ENCODE measurements at places on chromosomes 16 and 17.
A peak's percentile ranks its signal among the peaks of the same experiment; 100 is the strongest.

DNA sequence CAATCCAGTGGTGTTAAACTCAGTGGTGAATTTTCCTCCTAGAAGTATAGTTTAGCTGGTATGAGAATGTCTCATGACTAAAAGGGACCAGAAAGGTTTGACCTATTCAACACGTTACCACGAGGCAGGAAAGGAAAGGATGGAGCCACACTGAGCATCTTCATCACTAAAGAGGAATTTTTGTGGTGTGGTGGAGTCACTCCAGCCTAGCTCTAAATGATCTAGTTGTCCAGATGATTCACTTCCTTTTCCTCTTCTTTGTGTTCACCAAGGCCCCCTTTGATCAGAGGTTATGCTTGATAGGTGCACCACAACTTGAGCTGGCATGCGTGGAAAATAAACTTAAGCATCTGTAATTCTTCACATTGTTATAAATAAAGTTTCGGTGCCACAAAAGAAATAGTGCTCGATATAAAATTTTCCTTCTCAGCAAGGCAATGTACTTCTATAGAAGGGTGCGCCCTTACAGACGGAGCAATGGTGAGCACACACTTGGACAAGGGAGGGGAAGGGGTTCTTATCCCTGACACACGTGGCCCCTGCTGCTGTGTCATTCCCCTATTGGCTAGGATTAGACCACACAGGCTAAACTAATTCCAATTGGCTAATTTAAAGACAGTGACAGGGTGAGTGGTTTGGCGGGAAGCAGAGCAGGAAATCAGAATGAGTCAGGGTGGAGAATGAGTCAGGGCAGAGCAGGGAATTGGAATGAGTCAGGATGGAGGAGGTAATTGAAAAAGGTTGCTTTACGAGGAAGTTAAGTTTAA lies 254.6 kb downstream of the HS3ST3A1 start:
- DNase-seq = no peak

DNA sequence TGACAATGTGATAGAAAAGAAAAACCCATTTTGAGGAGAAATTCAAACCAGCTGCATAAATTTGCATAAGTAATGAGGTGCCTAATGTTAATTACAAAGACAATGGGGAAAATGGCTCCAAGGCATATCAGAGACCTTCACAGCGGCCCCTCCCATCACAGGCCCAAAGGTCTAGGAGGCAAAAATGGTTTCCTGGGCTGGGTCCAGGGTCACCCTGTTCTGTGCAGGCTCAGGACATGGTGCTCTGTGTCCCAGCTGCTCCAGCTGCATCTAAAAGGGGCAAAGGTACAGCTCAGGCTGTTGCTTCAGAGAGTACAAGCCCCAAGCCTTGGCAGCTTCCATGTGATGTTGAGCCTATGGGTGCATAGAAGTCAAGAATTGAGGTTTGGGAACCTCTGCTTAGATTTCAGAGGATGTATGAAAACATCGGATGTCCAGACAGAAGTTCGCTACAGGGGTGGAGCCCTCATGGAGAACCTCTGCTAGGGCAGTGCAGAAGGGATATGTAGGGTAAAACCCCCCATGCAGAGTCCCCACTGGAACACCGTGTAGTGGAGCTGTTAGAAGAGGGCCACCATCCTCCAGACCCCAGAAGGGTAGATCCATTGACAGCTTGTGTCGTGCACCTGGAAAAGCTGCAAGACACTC lies 40.6 kb downstream of the IKZF3 start:
- no peak for DNase-seq

- DNase-seq = peak; percentile 62
Observed at GRCh38 chr16:49575346-49576172, 202.0 kb downstream of the C16orf78 start.

DNA sequence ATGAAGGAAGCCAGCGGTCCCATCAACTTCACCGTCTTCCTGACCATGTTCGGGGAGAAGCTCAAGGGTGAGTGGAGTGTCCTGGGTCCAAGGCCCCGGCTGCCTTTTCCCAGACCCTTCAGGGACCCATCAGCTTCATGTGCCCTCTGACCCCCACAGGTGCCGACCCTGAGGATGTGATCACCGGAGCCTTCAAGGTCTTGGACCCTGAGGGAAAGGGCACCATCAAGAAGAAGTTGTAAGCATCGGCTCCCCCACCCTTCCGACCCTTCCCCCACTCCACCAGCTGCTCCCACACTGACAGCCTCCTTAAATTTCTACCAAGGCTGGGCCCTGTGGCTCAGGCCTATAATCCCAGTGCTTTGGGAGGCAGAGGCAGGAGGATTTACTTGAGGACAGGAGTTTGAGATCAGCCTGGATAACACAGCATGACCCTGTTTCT lies 1.9 kb downstream of the MYL11 start:
- no peak for DNase-seq

- DNase-seq = no peak
Observed at GRCh38 chr17:3919123-3919624, 2.9 kb upstream of the P2RX1 start.

GRCh38 chr17:70552230-70552981 lies 383.1 kb downstream of the KCNJ2 start:
- no peak for DNase-seq

DNA sequence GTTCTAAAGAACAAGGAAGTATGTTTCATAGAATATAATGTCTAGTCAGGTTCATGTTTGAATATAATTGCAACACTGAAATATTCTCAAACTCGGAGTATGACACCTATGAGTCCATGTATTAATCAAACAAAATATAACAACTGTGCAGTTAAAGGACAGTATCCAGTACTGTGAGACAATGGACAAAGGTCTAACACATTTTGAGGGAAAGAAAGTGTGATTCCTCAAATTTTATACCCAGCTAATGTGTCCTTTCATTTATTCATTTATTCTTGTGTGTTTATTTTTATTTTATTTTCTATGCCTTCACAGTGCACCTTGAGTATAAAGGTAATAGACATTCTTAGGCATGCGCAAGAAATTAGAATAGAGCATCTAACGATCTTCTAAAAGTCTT lies 401.0 kb upstream of the ZFHX3 start:
- DNase-seq = no peak

DNA sequence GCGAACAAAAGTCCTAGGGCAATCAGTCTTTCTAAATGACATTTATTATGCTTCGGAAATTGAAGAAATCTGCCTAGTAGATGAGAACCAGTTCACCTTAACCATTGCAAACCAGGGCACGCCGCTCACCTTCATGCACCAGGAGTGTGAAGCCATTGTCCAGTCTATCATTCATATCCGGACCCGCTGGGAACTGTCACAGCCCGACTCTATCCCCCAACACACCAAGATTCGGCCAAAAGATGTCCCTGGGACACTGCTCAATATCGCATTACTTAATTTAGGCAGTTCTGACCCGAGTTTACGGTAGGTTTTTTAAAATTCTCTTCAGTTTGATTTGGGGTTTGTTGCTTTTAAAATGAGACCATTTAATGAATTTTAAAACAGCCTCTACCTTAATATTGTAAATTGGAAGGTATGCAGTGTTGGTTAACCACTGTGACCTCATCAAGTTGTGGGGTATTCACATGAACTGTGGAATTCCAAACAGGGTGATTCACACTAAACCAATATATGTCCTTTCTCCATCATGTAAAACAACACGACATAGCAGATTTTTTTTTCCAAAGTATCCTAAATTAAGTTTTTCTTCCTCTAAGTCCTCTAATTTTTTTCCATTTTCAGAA lies 6.2 kb upstream of the EVI2A start:
- DNase-seq = no peak

- DNase-seq = no peak
Observed at GRCh38 chr16:28290859-28291254, 1.5 kb upstream of the SBK1 start.

- DNase-seq = peak; percentile 90
Observed at GRCh38 chr17:17849147-17849820, 12.5 kb upstream of the SREBF1 start.

GRCh38 chr17:53409588-53409987 lies 413.1 kb upstream of the KIF2B start:
- DNase-seq = no peak

GRCh38 chr17:52546493-52546892 lies 388.0 kb upstream of the CA10 start:
- no peak for DNase-seq

- no peak for DNase-seq
Observed at GRCh38 chr16:52251495-52251894, 295.4 kb downstream of the TOX3 start.

DNA sequence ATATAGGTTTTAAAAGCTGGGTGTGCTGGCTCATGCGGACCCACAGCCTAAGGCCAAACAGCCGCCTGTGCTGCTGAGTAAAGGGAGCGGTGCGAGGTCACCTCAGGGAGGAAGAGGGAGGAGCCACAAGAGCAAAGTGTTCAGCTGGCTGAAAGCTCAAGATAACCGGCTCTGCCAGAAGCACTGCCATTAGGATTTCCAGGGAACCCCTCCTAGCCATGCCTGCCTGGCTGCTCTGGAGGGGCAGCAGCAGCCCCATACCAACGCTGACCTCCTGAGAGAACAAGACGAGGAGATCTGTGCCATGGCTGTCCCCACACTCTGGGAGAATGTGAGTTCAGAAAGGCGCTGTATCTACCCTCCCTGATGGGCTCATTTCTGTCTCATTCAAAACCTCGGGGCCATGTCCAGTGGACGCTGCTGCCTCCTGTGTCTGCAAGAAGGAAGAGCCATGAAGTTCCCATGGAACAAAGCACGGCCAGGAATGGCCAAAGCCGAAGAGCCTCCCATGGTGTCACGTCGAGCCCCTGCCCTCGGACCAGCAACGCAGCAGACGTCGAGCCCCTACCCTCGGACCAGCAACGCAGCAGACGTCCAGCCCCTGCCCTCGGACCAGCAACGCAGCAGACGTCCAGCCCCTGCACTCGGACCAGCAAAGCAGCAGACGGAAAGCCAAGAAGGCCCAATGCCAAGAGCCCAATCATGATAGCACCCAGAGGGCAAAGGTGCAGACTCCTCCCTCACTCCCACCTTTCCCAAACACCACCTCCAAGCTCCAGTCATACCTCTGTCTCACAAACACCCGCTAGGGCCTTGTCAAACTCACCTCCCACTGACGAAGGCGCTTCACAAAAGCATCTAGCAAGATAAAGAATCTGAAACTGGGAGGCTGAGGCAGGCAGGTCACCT lies 107.0 kb downstream of the ANKRD11 start:
- DNase-seq = no peak

DNA sequence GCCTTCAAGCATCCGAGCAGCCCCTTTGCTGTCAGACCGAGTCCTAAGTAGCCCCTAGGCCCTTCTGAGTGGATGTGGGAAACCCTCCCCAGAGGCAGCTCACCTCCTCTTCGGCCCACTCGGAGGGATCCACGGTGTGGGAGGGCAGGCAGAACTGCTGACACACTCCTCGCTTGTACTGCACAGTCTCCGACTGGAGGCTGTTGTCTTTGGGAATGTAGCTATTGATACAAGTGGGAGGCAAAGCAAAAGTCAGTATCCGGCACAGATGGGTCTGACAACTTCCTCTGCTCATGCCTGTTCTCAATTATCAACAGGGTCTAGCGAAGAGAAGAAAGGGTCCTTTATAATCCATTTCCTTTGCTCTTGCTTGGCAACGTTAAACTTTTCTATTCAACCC lies 25.9 kb upstream of the FOXJ1 start:
- no peak for DNase-seq

- no peak for DNase-seq
Observed at GRCh38 chr17:55757659-55758058, 6.8 kb downstream of the PCTP start.

DNA sequence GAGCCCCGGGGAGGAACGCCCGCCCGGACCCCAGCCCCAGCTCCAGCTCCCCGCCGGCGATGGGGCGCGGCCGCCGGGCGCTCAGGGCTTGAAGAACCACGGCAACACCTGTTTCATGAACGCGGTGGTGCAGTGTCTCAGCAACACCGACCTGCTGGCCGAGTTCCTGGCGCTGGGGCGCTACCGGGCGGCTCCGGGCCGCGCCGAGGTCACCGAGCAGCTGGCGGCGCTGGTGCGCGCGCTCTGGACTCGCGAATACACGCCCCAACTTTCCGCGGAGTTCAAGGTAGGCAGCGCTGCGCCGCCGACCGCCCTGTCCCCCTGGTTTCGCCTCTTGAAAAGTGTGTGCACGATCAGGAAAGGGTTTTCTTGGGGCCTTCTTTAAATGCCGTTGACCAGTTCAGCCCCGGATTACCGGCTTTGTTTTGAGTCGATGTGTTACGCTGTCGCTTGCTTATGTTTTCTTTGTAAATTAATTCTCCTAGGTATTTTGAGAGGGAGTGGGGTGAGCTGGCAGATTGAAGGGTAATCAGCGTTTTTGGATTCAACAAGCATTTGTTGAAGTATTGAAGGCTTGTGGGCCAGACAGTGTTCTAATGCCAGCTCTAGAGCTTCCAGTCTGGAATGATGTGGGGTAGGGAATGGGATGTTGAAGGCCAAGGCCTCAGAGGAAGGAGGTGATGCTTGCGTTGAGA lies 681 bp downstream of the USP43 start:
- no peak for DNase-seq

DNA sequence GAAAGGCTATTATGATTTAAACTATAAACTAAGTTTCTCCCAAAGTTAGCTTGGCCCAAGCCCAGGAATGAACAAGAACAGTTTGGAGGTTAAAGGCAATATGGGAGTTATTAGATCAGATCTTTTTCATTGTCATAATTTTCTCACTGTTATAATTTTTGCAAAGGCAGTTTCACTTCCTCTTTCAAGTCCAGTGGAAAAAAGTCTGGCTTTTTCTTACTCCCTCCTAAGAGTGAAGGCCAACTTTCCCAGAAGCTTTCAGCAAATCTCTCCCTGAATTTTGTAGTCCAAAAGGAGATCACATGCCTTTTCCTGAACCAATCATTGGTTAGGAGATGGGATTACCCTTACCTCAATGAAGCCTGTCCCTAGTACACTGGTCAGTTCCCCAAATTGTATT lies 9.1 kb upstream of the BLMH start:
- DNase-seq = no peak

GRCh38 chr17:82121660-82122629 lies 23.9 kb upstream of the FASN start:
- DNase-seq = no peak

DNA sequence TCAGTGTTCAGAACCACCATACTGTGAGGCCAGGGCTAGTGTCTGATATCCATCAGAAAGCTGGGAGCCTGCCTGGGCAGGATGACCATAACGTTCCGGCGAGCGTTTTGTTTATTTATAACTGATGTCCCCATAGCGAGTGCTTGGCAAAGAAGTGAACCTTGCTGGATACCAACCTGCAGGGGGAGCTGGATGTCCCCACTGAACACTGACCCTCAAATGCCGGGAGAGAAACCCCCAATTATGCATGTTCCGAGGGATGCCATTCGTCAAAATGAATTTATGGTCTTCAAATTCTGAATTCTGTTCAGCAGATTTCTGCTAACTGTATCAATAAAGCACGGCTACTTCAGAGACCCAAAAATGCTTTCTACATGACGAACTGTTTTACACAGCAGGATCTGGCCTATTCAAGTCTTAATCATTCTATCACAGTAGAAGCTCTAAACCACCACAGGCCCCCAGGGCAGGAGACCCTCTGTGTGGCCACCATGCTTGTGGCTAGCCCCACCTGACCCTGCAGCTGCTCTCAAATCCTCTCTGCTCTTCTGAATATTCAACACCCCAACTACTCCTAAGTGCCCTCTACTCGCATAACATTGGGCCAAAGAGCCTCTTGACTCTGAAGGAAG lies 15.2 kb downstream of the MED24 start:
- DNase-seq = no peak

- DNase-seq = no peak
Observed at GRCh38 chr17:41185001-41185400, 290 bp upstream of the KRTAP4-1 start.

GRCh38 chr16:30377050-30377811 lies 2.6 kb downstream of the MYL11 start:
- DNase-seq = no peak

- peak; percentile 18 for DNase-seq
Observed at GRCh38 chr16:27639561-27640276, 89.8 kb downstream of the KATNIP start.

GRCh38 chr16:30998852-30999761 lies 11.3 kb downstream of the STX1B start:
- no peak for DNase-seq
